ENCODE measurements at places on chromosomes 13 and 19.

DNA sequence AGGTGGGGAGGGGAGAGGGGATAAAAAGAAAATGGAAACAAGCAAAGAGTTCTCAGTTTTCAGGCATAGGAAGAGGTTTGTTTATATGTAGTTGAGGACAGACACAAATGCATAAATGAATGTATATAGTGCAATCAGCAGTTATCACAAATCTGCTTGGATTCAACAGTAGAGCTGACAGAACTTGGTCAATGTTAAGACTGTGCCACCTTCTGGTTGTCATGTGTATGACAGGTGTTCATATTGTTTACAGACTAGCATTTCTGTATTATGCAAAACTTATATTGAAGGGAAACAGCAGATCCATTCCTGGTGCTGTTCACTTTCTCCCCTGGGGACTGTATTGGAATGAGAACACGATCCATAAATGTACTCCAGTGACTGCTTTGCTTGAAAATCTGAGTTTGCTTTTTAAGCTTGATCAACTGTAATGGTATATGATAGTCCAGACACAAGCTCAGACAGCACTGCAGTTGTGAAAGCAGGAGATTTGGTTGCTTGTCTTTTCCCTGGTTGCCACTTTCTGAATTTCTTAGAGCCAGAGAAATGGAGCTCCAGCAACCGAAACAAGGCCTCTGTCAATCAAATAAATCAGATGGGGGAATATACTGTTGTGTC lies 319.5 kb upstream of the OBI1 start:
- DNase-seq: no peak

DNA sequence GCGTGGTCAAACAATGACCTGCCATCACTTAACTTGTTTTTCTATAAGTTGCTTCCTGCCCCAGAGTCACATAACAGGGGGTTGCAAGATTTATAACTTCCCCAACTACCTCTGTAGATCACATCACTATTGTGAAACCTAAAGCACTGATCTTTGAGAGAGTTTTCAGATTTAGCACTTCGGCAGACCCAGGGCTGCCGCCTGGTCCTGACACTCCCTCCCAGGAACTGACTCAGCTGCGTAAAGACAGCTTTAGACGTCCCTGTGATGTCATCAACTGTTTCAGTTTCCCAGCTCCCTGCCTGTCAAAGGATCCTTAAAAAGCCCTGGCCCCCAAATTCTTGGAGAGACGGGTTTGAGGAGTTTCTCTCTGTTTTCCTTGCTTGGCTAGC lies 33.3 kb downstream of the IGFL2 start:
- peak; percentile 37 for DNase-seq

DNA sequence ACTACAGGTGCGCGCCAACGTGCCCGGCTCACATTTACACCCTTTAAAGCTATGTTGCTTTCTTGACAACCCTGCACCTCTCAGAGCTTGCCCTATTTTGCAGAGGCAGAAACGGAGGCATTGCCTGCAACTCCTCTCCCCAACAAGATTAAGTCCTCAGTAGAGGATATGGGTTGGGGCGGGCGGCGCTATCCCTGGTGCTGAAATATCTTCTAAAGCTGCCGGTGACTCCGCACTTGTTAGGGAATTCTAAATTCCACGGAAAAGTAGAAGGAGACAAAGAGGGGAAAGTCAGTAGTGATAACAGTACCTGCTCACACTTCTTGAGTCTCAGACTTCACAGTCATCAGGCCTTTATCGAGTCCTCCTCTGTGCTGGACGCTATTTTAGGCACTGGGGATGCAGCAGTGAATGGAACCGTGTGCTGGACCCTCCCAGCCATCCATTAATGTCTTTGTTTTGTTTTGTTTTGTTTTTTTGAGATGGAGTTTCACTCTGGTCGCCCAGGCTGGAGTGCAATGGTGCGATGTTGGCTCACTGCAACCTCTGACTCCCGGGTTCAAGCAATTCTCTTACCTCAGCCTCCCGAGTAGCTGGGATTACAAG lies 18.0 kb downstream of the SLC5A5 start:
- no peak for DNase-seq

DNA sequence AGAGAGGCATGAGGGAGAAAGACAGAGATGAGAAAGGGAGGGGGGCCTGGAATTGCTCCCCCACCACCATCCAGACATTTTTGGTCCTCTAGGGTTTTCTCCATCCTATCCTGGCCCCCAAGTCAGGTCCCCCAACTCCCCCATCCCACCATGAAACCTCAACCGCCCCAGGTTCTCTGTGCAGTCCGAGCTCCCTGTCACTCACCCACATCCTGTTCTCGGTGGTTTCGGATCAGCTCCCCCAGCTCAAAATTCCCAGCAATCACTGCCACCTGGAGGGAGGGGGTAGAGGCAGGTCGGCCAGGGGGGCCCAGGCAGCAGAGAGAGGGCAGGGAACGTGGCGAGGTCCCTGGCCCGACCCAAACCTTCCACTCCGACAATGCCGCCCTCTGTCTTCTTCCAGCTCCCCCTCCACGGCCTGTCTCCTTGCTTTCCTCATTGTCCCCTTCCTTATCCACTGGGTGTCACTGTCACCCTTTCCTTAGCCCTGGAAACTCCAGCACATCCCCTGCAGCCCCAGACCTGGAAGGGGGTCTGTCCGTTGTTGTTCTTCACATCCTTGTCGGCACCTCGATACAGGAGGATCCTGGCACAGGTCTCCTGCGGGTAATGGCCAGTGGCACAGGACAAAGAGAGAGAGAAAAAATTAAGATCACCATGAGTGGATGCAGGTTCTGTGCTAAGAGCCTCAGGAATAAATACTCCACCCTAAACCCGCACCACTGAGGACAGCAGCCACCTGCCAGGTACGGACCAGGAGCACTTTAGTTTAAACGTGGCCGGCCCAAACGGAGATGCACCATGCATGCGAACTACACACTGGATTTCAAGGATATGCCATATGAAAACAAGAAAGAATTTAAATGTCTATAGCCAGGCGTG lies 15.4 kb downstream of the SHANK1 start:
- DNase-seq: no peak

- peak; percentile 59 for DNase-seq
Measured at GRCh38 chr13:24270639-24271141, 38.7 kb upstream of the C1QTNF9 start.

GRCh38 chr19:4057931-4058692 lies 8.6 kb downstream of the ZBTB7A start:
- peak; percentile 39 for DNase-seq

DNA sequence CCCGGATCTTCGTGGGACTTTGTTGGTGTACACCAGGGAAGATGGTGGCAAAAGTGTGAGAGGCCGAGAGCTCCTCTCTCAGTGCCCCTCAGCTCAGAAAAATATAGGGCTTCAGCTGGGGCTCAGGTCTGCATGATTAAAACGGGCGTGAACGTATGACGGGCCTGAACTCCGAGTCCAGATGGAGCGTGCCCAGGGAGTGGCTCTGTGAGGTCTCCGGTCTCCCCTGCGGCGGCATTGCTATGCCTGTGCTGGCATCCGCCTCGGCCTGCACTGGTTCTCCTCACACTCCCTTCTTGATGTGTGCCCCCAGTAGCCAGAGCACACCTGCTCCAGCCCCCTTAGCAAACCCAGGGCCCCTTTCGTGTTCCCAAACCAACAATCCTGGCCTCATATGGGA lies 82.0 kb downstream of the TEX29 start:
- DNase-seq: no peak

DNA sequence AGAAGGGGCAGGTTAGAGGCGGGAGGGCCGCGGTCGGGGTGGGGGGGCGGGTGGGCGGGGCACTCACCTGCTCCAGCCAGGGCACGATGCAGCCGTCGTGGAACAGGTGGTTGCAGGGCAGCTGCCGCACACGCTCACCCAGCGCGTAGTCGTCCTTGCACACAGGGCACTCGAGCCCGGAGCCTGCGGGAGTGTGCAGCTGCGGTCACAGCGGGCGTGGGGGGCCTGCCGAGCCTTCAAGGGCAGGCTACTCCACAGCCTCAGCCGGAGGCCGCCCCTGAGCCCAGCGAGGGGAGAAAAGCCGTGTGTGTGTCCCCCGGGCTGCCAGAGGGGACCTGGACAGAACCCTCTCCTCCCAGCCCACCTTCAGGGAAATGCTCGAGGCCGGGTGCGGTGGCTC lies 8.6 kb downstream of the FGF22 start:
- DNase-seq: no peak

GRCh38 chr13:93525087-93525486 lies 298.5 kb downstream of the GPC6 start:
- no peak for DNase-seq

- DNase-seq: no peak
Measured at GRCh38 chr13:25588336-25589060, 216.7 kb downstream of the ATP8A2 start.

DNA sequence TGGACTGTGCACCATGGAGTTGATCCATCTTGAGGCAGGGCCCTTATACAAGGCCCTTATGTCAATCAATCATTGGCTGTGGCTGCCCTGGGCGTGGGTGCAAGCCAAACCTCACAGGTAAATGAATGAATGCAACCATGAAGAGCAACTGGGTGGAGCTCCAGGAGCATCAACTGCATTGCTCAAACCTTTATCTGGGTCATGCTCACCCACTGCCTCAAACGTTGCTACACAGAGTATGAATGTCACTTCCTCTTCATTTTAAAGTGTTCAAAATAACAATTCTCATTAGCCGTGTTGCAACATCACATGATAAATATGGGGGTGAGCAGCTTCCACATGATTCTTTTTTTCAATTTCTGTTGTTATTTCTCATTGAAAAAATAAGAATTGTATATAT lies 6.4 kb upstream of the ZNF333 start:
- no peak for DNase-seq

- DNase-seq: no peak
Measured at GRCh38 chr13:65435590-65435989, 1794.5 kb downstream of the PCDH9 start.

GRCh38 chr13:75236774-75237173 lies 245.2 kb downstream of the TBC1D4 start:
- DNase-seq: no peak

DNA sequence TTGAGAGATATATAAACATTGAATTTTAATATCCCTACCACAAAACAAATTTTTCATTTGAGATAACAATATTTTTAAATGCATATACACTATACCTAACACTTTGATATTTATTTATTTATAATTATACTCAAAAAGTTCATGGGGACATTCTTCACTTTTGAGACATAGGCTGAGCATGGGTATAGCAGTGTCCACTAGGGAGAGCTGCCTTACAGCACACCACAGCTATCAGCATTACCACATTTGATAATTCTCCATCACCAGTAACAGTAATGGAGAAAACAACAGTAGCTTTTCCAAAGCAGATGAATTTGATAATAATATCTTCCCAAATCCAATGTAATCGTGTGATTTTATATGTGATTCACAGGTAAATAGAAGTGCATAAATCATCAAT lies 626.1 kb downstream of the DACH1 start:
- DNase-seq: no peak

DNA sequence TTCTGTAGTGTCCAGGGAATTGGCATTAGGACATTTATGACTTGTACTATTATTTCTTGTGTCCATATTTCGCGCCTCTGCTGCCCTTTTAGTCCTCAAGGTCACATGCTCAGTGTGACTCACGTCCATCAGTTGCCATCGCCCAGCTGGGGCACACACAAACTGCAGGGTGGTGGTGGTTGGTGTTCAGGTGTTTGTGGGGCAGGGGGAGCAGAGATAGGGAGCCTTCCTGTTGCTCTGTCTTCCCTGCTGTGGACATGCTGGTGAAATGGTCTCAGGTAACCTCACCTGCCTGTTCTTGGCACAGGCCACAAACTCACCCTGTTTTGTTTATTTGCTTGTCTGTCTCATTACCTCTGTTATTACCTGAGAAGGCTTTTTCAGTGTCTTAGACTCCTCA lies 22.4 kb downstream of the PRR12 start:
- DNase-seq: no peak

GRCh38 chr19:49413348-49413747 lies 9.9 kb downstream of the PTH2 start:
- no peak for DNase-seq

DNA sequence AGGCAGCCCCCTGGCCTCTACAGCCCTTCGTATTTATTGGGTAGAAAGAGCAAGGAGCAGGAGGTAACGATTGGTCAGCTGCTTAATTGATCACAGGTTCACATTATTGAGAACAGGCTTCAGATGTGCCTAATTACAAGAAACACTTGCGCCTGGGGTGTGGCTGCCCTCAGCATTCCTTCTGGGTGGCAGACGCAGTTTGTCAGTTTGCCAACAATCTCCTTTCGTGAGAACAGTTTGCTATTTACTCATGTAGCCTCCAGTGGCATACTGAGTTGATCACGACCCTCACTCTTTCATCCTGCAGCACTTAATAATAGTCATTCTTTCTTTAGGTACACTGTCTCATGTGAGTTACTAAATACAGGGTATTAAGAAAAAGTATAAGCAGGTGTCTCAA lies 985.6 kb downstream of the SLITRK5 start:
- DNase-seq: no peak

DNA sequence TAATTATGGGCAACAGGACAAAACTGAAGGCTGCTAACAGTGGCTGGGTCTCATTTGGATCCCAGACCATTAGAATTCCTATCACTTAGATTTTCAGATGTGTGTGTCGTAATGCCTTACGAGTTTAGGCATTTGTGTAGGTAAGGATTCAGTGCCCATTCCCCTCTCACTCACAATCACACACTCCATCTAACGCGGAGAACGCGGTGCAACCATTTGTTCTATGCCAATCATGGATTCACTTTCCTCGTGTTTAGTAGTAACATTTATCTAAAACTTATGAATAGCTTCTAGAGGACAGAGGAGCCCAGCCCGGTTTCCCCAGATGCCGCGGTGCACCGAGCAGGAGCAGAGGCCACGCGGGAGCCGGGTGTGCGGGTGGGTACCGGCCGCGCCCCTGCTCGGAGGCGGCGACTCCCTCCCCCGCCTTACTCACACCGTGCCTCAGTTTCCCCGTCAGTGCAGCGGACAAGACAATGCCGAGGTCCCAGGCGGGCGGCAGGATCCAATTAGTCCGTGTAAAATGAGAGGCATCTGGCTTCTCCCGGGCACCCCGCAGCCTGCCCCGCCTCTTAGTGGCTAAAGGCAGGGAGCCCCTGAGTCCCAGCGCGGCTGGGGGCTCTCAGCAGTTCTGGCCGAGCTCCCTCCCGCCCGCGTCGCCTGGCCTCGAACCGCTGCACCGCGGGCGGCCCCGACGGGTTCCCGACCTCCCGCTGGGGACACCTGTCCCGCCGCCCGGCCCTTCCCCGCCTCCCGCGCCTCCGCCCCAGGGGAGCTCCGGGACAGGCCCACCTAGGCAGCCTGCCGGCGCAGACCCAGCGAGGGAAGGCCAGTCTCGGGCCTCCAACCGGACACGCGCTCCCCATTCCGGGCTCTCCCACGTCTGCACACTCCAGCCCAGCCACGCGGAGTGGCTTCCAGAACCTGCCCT lies 5.9 kb upstream of the C1QTNF9B start:
- DNase-seq: no peak

GRCh38 chr13:40399756-40400155 lies 266.7 kb downstream of the FOXO1 start:
- DNase-seq: no peak

DNA sequence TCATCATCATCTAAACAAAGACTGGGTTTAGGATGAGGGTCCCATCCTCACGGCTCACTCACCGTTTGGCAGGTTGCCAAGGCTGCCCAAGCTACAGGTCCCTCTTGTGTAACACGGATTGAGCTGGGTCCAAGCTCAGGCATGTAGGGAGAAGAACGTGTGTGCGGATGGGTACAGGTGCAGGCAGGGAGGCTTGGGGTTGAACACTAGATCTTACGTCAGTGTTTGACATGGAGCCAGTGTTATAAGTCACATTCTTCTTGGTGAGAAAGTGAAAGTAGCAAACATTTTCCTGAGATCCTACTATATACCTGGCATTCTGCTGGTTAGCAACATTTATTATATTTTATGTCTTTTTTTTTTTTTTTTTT lies 136.8 kb upstream of the RNF113B start:
- no peak for DNase-seq

GRCh38 chr19:46481223-46481848 lies 10.0 kb upstream of the PNMA8A start:
- DNase-seq: no peak
